ENCODE measurements at places on chromosomes 16 and 17.

GRCh38 chr16:17571499-17572093 lies 100.8 kb upstream of the XYLT1 start:
- no peak for DNase-seq

DNA sequence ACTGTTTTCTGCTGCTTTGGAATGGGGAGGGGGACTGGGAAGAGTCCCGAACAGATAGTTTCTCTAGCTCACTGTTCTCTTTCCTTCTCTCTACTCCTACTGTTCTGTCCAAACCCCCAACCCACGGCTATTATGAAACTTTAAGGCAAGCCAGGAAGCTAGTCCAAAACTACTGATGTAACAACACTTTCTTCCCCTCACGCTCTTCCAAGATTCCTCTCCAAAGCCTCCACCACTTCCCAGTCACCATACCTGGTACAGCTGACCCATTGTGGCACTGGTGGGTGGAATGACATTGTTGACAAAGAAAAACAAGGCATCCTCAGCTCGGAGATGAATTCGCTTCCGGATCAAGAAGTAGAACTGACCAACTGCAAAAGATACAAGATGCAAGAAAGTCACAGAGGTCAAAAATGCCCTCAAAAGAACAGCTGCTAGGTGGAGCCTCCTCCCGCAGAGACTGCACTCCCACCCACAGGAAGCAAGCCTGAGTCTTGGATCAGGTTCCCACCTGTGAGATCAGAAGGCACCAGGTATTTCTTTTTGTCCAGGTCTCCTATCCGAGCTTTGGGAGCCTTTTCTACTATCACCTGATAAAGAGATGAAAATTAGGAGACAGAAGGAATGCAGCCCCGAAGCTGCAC lies 1.0 kb downstream of the GABARAP start:
- no peak for DNase-seq

DNA sequence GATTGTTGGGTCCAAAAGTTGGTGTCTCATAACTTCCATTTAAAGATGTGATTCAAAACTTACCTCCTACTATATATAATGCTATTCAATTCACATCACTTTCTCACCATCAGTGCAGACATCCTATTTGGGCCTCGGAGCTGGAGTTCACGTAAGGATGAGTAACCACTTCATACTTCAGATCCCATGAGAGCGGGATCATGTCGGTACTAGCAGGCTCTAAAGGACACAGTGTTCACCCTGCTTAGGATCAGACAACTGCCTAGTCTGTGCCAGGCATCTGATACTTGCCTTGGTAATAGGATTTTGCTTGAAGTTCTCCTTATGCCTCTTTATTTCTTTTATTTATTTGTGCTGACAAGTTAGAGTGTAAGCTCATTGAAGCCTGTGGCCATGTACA lies 39.5 kb downstream of the RBFOX1 start:
- DNase-seq: no peak

DNA sequence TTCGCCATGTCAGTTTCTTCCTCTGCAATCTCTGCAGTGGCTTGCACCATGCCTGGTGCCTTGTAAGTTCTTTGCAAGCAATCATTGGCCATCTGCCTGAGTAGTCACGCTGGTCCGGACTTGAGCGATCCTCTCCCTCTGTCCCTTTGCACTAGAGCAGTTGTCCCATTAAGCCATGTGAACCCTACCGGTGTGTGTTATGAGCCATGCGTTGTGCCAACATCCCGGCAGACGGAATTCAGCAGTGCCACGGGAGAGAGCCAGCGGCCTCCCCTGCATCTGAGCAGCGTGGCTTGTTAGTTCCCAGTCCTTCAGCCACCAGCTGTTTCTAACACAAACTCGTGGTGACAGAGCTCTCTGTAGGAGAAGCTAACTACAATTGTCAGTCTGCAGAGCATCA lies 275.1 kb upstream of the HSBP1 start:
- DNase-seq: no peak

GRCh38 chr16:27462200-27462845 lies 60.3 kb downstream of the IL21R start:
- DNase-seq: no peak

DNA sequence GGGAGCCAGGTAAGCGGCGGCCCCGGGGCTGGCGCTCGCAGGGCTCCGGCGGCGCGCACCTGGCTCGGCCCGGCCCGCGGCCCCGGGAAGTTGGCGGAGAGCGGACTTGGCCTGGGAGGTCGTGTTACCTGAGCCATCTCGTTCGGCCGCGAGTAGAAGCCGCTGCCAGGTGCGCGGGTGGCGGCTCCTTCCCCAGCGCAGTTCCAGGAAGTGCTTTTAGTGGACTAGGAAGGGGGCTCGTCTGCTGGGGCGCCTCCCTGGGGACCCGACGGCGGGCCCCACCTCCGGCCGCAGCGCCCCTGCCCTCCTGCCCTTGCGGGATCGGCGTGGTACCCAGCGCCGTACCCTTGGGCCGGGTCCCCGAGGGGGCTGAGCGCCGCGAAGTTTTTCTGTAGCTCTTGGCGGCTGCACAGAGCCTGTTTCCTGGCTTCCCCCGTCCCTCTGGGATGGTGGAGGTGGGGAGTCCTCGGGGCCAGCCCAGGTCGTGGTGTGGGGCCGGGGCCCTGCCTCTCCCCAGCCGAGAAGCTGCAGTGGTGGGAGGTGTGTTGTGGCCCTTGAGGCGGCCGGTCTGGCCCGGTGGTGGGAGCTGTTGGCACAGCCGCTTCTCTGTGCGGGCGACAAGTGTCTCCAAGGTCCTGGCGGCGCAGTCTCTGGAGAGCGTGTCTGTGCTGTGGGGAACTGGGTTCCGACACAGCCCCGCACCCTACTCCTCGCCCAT lies 96.9 kb downstream of the RAB11FIP4 start:
- peak; percentile 29 for DNase-seq
